Hematopoietic multipotent progenitor cell treated with erythropoietin and hydrocortisone succinate and interleukin-3 and kit ligand, for 17 days (in vitro differentiated cells): ENCODE measurements at places on chromosomes 2 and 18.

- DNase-seq, result no peak
These were observed 55.6 kb upstream of the MAP4K3 start for GRCh38 chr2:39492716-39493115.

- no peak for DNase-seq
These were observed 25.0 kb upstream of the PPM1B start for GRCh38 chr2:44143701-44144100.

DNA sequence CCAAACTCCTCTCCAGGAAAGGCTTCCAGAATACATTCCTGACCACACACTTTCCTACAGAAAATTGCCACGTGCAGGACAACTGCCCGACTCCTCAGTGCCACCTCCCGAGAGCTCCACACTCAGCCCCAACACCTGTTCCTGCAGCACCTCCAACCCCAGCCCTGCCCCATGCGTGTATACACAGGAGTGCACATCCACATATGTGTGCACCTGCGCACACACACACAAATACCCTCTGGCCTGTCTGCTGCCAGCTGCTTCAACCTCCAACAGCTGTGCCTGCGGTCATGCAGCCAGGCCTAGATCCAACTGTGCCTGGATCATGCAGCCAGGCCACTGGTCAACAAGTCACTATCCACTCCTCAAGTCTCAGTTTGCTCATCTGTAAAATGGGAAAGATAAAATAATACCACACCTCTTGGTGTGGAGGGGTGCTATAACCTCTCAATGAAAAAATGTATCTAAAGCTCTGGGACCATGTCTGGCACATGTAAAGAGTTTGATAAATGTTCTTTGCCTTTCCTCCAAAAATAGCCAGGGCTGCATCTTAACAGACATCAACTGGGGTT, 152.1 kb upstream of the ID2 start:
- no peak for DNase-seq

DNA sequence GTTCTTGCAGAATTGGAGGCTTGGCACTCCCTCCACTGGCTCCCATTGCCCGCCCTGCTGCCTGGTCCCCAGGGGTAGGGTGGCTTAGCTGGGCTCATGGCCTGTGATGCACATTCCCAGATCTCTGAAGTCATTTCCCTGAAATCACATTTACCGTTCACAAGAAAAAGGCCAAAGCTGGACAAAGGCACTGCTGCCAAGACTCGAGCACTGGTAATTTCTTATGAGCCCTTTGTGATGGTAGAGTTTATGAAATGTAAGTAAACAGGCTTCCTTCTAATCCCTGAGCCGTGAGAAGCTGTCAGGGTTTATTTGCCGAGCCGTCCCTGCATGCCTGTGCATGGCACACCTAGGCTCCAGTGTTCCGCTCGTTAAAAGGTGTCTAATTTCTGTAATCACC, 247.2 kb upstream of the EPAS1 start:
- DNase-seq, result no peak

DNA sequence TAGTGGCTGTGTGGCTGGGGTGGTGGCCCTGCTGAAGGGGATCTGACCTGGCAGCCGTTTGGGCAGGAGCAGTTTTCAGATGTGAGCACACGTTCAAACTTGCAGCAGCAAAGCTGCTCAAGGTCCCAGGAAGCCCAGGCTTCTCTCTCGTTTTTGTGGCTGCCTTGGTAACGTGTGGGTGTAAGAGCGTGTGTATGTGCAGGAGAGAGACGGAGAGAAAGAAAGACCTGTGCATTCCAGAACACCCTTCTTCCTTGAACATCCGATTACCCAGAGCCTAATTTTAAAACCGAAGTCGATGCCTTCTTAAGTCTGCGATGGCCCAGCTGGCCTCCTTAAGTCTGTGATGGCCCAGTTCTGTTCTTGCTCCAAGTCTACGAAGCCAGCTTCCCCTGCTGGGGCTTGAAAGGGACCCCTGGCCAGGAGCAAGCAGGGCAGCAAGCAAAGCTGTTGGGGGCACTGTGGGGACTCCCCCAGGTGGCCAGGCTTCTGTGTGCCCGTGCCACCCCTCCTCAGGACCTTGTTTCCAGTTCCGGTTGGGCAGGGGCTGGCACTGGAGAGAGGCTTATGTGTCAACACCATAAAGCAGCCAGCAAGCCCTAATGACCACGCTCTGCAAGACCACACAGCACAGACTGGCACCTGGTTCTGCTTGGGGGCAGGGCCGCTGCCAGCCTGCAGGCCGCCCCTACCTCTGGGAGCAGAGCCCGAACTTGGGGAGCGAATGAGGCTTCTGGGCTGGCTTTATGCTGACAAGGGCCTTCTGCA, 55.8 kb upstream of the ALPP start:
- DNase-seq, result no peak

DNA sequence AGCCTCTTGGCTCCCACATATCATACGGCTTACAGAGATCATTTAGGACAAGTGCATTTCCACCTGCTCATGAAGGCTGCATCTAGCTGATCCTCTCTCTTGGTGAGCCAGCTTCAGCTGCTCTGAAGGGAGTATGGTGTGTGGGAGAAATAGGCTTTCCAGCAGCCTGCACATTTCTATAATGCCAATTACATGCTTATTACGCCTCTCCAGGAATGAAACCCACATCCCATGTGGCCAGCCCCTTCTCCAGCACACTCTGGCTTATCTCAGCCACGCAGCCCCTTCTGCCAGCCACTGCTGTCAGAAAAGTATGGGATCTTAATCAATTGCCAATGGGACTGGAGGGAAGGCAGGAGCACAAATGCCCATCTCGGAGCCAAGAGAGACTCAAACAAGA, 117.5 kb downstream of the GALNT14 start:
- no peak for DNase-seq
